Pancreas (tissue), 10 donors: ENCODE measurements at places on chromosomes 7 and 10. TPM values are rescaled to one million over a fixed set of nuclear protein-coding genes. Genes with fewer than 3 reads are reported as not detected.

SH2B2 gene
- 4.4 TPM for polyA plus RNA-seq

- H3K4me1 ChIP-seq, result no peaks in the 10 kb centered on the region
- H3K4me3 ChIP-seq, result no peak overlapping the region
- DNase-seq, result no peak
Measured at GRCh38 chr7:47720141-47720906, 138.4 kb upstream of the TNS3 start.

FAM25G gene
- polyA plus RNA-seq, result not detected

- no peaks in the 10 kb centered on the region for H3K4me1 ChIP-seq
- no peak overlapping the region for H3K27ac ChIP-seq
- DNase-seq, result peak; percentile 60
- no peaks in the 10 kb centered on the region for H3K36me3 ChIP-seq
- no peak overlapping the region for H3K4me3 ChIP-seq
Measured at GRCh38 chr10:103265717-103266329, 11.1 kb upstream of the INA start.

TNS3 gene
- polyA plus RNA-seq, result 37.5 TPM

DNA sequence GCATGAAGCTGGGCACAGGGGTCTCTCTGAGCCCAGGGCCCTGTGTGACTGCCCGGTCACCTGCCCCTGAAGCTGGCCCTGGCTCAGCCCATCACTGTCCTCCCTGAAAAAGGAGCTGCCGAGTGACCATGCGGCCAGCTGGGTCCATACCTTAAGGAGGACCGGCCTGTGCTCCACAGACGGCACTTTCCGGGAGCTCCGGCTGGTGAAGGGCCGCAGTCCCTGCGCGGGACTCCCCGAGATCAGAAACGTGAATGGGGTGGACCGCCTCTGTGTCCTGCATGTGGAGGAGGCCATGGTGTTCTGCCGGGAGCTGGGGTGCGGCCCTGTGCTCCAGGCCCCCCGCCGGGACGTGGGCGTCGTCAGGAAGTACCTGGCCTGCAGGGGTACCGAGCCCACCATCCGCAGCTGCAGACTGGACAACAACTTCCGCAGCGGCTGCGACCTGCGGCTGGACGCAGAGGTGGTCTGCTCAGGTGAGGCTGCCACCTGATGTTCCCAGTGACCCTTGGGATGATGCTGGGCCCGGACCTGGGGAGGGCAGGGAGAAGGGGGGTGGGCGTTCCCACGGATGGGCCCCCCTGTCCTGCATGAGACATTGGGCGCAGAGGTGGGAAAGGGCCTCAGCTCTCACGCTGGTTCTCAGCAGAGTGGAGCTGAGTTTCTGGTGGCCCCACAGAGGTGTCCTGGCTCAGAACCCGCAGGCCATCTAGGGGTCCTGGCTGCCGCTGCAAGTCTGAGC lies 3.5 kb downstream of the SCART1 start:
- no peaks in the 10 kb centered on the region for H3K36me3 ChIP-seq
- H3K27ac ChIP-seq, result no peak overlapping the region
- no peak overlapping the region for H3K4me3 ChIP-seq

AGMO gene
- polyA plus RNA-seq, result 0.19 TPM

DNA sequence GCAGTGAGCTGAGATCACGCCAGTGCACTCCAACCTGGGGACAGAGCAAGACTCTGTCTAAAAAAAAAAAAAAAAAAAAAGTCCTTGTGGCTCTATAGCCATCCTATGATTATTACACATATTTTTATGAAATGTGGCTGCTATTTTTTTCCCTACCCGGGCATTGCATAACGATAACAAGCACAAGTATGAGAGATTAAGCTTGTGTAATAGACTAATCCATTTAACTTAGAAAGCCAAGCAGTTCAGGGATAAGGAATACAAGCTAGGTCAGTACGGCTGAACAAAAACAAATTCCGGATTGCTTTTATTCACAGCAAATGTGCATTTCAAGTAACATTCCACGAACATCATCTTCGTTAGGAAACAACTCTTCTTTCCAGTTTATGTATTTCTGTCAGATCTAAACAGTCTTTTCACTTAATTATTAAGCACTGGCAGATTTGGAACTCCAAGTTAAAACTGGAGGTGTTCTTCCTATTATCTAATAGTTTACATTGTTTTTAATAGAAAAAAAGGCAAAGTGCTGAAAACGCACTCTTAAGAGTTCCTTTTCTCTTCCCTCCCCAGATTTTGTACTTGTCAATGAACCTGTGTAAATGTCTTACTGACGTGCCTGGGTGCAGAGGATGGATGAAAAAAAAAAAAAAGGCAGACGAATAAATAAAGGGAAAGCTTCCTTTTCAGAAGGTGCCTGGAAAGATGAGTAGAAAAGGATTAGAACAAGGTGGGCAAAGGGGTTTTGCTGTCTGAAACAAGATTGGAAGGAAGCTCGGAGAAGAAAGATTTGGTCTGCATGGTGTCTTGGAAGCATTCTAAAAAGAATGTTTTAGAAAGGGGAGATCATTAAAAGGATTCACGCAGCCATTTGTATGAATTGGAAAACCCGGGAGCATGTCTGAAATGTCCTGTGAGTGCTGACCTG lies 81.1 kb downstream of the PRTFDC1 start:
- DNase-seq, result no peak
- H3K36me3 ChIP-seq, result no peaks in the 10 kb centered on the region
- H3K27me3 ChIP-seq, result no peaks in the 10 kb centered on the region
- no peak overlapping the region for H3K27ac ChIP-seq
- no peaks in the 10 kb centered on the region for H3K4me1 ChIP-seq

- no peaks in the 10 kb centered on the region for H3K4me1 ChIP-seq
- no peak overlapping the region for H3K4me3 ChIP-seq
- H3K27me3 ChIP-seq, result no peaks in the 10 kb centered on the region
- no peaks in the 10 kb centered on the region for H3K36me3 ChIP-seq
- H3K27ac ChIP-seq, result no peak overlapping the region
Measured at GRCh38 chr10:89242345-89242684, 9.3 kb downstream of the LIPA start.

DNA sequence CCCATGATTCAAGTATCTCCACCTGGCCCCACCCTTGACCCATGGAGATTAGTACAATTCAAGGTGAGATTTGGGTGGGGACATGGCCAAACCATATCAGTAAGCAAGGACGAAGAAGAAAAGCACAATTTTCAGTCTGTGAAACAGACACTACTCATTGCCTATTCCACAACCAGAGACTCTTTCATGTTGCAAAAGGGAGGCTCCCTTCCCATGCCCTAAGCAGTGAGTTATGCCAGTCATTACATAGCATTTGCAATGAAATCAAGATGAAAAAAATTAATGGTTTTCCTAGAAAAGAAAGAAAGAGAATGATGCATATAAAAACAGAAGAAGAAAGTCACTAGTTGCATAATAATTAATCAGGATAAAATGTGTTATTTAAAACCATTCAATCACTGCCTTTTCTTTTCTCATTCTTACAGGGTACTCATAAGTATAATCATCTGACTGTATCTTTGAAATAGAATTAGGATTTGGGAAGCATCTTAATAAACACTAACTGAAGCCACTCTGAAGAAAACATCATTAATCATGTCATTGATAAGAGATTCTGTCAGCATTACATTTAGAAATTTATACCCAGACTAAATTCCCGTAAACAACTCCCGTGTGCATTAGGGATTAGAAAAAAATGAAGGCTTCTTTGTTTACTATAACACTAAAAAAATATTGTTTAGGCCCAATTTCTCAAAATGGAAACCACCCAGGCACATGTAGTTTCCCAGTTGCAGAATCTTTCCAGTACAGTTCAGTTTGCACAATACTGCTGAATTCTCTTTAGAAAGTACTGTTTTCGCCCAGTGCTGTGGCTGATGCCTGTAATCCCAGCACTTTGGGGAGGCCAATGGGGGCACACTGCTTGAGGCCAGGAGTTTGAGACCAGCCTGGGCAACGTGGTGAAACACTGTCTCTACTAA lies 9.1 kb downstream of the PRPS1L1 start:
- no peak overlapping the region for H3K27ac ChIP-seq
- DNase-seq, result no peak
- no peaks in the 10 kb centered on the region for H3K4me1 ChIP-seq
- H3K4me3 ChIP-seq, result no peak overlapping the region

DNA sequence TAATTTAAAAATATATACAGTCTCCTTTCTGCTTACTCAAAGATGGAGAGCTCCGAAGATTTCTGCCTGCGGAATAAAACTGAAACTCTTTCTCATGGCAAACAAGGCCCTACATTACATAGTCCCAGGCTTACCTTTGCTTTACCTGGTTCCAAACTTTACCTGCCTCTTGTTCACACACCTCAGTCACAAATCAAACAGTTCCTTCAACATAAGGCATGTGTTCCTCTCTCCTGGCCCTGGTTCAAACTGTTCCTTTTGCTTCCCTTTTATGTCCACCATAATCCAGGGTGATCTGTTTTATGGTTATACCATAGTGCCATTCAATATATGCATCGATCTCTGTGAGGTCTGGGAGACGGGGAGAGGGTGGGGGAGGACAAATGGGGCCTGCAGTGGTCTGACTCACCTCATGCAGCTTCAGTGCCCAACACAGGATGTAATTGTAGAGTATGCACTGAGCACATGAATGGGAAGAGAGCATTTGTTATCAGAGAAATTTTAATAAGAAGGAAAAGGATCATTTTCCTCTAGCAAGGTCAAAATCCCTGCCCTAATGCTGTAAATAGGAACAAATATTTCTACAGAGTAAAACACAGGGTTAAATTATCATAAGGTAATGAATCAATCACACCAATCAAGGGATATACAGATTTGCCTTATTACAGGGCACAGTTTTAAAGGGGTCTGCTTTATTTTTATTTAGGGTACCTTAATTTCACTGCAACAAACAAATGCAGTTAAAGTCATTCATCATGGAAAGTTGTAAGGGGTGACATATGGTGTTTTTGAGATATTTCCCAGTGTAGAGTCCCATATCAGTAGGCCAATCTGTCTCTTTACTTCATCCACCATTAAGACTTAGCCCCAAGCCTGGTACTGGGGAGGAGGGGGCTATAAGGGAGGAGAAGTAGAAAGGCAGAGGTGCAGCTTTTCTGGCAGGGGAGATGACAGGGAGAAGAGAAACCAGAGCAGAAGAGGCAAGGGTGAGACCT lies 88.8 kb upstream of the PDE1C start:
- no peaks in the 10 kb centered on the region for H3K27me3 ChIP-seq
- no peak for DNase-seq

GRCh38 chr7:149450821-149451220 lies 10.0 kb downstream of the ZNF777 start:
- no peaks in the 10 kb centered on the region for H3K27me3 ChIP-seq
- H3K36me3 ChIP-seq, result peaks cover 31% of the 10 kb centered on the region
- H3K4me3 ChIP-seq, result no peak overlapping the region
- no peaks in the 10 kb centered on the region for H3K4me1 ChIP-seq

- no peaks in the 10 kb centered on the region for H3K4me1 ChIP-seq
- no peak overlapping the region for H3K4me3 ChIP-seq
- no peak for DNase-seq
- no peak overlapping the region for H3K27ac ChIP-seq
Measured at GRCh38 chr7:150937848-150938561, 40.1 kb downstream of the KCNH2 start.

GRCh38 chr7:150740053-150740452 lies 2.8 kb downstream of the GIMAP5 start:
- H3K27ac ChIP-seq, result no peak overlapping the region
- no peaks in the 10 kb centered on the region for H3K36me3 ChIP-seq
- no peak overlapping the region for H3K4me3 ChIP-seq
- H3K4me1 ChIP-seq, result no peaks in the 10 kb centered on the region
- DNase-seq, result no peak

NKX2-3 gene
- 1.0 TPM for polyA plus RNA-seq

DNA sequence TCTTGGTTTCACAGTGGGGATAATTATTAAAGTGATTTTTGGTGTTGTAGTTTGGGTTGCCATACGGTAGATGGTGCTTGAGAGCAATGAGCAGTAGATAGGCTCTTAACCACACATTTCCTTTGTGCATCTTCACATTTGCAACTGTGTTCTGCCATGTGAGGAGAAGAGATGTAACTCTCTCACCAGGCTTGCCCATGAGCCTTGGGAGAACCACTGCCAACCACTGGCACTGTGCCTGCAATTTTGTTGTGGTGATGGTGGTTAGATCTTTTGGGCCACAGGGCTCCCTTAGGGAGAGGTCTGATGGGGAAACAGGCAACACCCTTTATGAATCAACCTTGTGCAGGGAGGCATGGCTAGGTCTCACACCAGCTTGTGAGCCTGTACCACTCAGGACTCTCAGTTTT lies 204.3 kb downstream of the CCDC7 start:
- H3K4me1 ChIP-seq, result no peaks in the 10 kb centered on the region
- no peaks in the 10 kb centered on the region for H3K27me3 ChIP-seq
- no peak overlapping the region for H3K4me3 ChIP-seq

- no peak overlapping the region for H3K4me3 ChIP-seq
- peaks cover 11% of the 10 kb centered on the region for H3K4me1 ChIP-seq
- H3K36me3 ChIP-seq, result no peaks in the 10 kb centered on the region
- H3K27me3 ChIP-seq, result no peaks in the 10 kb centered on the region
Measured at GRCh38 chr10:113626809-113627355, 37.0 kb downstream of the NRAP start.

DNA sequence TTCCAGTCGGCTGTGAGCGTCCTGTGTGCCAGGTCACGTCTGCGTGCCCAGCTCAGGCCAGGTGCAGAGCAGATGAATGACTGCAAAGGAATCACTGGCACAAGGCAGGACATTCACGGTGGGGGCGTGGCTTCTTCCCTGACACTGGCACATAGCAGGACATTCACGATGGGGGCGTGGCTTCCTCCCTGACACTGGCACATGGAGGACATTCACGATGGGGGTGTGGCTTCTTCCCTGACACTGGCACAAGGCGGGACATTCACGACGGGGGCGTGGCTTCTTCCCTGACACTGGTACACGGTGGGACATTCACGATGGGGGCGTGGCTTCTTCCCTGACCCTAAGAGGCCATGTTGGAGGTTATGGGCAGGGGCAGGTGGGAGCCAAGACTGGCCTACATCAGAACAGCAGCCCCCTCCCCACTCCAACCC lies 64.3 kb downstream of the MYL10 start:
- no peak for DNase-seq
- no peaks in the 10 kb centered on the region for H3K27me3 ChIP-seq
- no peaks in the 10 kb centered on the region for H3K4me1 ChIP-seq
- H3K27ac ChIP-seq, result no peak overlapping the region
- H3K4me3 ChIP-seq, result no peak overlapping the region

DNA sequence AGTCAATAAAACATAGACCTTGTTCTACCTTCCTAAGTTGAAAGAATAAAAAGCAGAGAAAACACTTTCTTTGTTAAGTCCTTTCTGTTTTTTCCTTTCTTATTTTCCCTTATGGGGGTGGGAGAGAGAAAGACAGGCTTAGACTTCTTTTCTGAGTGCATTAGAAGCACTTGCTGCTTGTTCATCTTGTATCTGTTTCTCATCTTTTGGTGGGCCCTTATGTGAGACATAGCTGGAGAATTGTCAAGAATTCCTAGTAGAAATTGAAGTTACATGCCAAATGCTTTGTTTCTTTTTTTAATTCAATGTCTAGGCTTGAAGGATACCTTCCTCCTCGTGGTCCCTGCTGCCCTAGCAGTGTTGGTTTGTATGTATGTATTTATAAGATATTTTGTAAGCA lies 6.7 kb downstream of the EIF4EBP2 start:
- H3K4me1 ChIP-seq, result peaks cover 11% of the 10 kb centered on the region
- H3K27ac ChIP-seq, result no peak overlapping the region
- H3K27me3 ChIP-seq, result no peaks in the 10 kb centered on the region
- no peak overlapping the region for H3K4me3 ChIP-seq

RASA4B gene
- polyA plus RNA-seq, result 39.2 TPM

OPALIN gene
- polyA plus RNA-seq, result not detected

GRCh38 chr7:142108728-142109505 lies 2.6 kb upstream of the MGAM2 start:
- no peak overlapping the region for H3K4me3 ChIP-seq
- H3K27ac ChIP-seq, result peak overlapping the region; percentile 44
- no peaks in the 10 kb centered on the region for H3K27me3 ChIP-seq
- DNase-seq, result no peak
- H3K36me3 ChIP-seq, result no peaks in the 10 kb centered on the region
